ENCODE measurements at places on chromosomes 12 and 14. TPM values are rescaled to one million over a fixed set of nuclear protein-coding genes. Genes with fewer than 3 reads are reported as not detected.

KCNH3 gene
- total RNA-seq: not detected

GPR132 gene
- total RNA-seq: 0.82 TPM

TAS2R14 gene
- total RNA-seq: 5.5 TPM

APOF gene
- total RNA-seq: not detected

TAS2R31 gene
- total RNA-seq: 2.9 TPM

CACNA1C gene
- total RNA-seq: 0.47 TPM

KRT78 gene
- total RNA-seq: not detected

PUS1 gene
- 20.0 TPM for total RNA-seq

SERPINA10 gene
- total RNA-seq: not detected

MORN3 gene
- total RNA-seq: 0.73 TPM

XRCC3 gene
- 15.5 TPM for total RNA-seq

CAPZA3 gene
- not detected for total RNA-seq

TAS2R8 gene
- not detected for total RNA-seq

SUDS3 gene
- total RNA-seq: 43.2 TPM

WNT1 gene
- total RNA-seq: not detected

GRIP1 gene
- total RNA-seq: 0.39 TPM

GLIPR1L1 gene
- total RNA-seq: not detected

KRT6C gene
- total RNA-seq: not detected

LBHD2 gene
- total RNA-seq: not detected

CTSG gene
- not detected for total RNA-seq

All from glomerular endothelial cell (primary cell).